HFFc6 (cell line): ENCODE measurements at places on chromosomes 4 and X. TPM values are rescaled to one million over a fixed set of nuclear protein-coding genes. Genes with fewer than 3 reads are reported as not detected.

KCND1 gene
- total RNA-seq: 3.7 to 5.7 TPM (median 4.4 TPM) in 3 replicates

NUDT11 gene
- 4.1 to 6.6 TPM (median 4.6 TPM) in 3 replicates for total RNA-seq

BMX gene
- not detected in 3 replicates for total RNA-seq

ASB9 gene
- 0.34 and 0.48 TPM in 2 replicates for total RNA-seq

MORF4L2 gene
- total RNA-seq: 572 to 590 TPM (median 574 TPM) in 3 replicates

VEGFC gene
- total RNA-seq: 315 and 323 TPM in 2 replicates

MAGEA2 gene
- not detected in 3 replicates for total RNA-seq

LUZP4 gene
- not detected in 3 replicates for total RNA-seq

CASK gene
- 32.3 to 36.2 TPM (median 36.2 TPM) in 3 replicates for total RNA-seq

TMEM31 gene
- total RNA-seq: not detected in 3 replicates

EVC2 gene
- total RNA-seq: 2.8 to 3.9 TPM (median 2.8 TPM) in 3 replicates

CXorf51B gene
- not detected in 3 replicates for total RNA-seq

MID2 gene
- total RNA-seq: 8.4 and 11.7 TPM in 2 replicates

DGKK gene
- not detected in 2 replicates for total RNA-seq

SLC9A7 gene
- 45.5 to 54.1 TPM (median 49.2 TPM) in 3 replicates for total RNA-seq

METAP1 gene
- 49.0 to 55.8 TPM (median 52.3 TPM) in 3 replicates for total RNA-seq

C4orf46 gene
- total RNA-seq: 7.8 and 11.6 TPM in 2 replicates

GAGE13 gene
- not detected in 2 replicates for total RNA-seq

PRKG2 gene
- total RNA-seq: not detected in 3 replicates

ARHGAP4 gene
- total RNA-seq: 0.24 to 0.57 TPM (median 0.47 TPM) in 3 replicates

TSPAN7 gene
- total RNA-seq: not detected in 2 replicates

GLOD5 gene
- not detected in 2 replicates for total RNA-seq

EIF2S3 gene
- total RNA-seq: 135 to 153 TPM (median 135 TPM) in 3 replicates

CFAP47 gene
- not detected in 2 replicates for total RNA-seq

TMSB15C gene
- 0.57 to 0.96 TPM (median 0.61 TPM) in 3 replicates for total RNA-seq

ERCC6L gene
- total RNA-seq: 3.4 to 7.2 TPM (median 7.2 TPM) in 3 replicates

SMARCA1 gene
- 61.3 to 71.0 TPM (median 66.0 TPM) in 3 replicates for total RNA-seq

SLC2A9 gene
- total RNA-seq: 1.1 to 1.8 TPM (median 1.3 TPM) in 3 replicates

JAKMIP1 gene
- total RNA-seq: not detected in 3 replicates

SH3D19 gene
- total RNA-seq: 39.2 to 52.9 TPM (median 47.1 TPM) in 3 replicates

CFI gene
- not detected in 3 replicates for total RNA-seq

TEX13B gene
- total RNA-seq: not detected in 3 replicates

PABPC5 gene
- total RNA-seq: not detected in 3 replicates

TTC29 gene
- not detected in 2 replicates for total RNA-seq

VSIG1 gene
- 0.23 TPM in 1 of 3 replicates, not detected in the others for total RNA-seq

HNRNPD gene
- total RNA-seq: 177 to 266 TPM (median 206 TPM) in 3 replicates

ATP2B3 gene
- total RNA-seq: not detected in 3 replicates

ZXDA gene
- 2.3 to 3.4 TPM (median 2.8 TPM) in 3 replicates for total RNA-seq

RRH gene
- not detected in 3 replicates for total RNA-seq

CSAG2 gene
- not detected in 3 replicates for total RNA-seq

DMP1 gene
- total RNA-seq: not detected in 3 replicates

KLHL34 gene
- not detected in 3 replicates for total RNA-seq

MAGEC1 gene
- total RNA-seq: 0.10 TPM in 1 of 3 replicates, not detected in the others

QRFPR gene
- not detected in 3 replicates for total RNA-seq

CHRDL1 gene
- 0.61 to 2.6 TPM (median 0.66 TPM) in 3 replicates for total RNA-seq
